Smooth muscle cell of bladder (primary cell): ENCODE measurements at places on chromosomes 16 and 17. TPM values are rescaled to one million over a fixed set of nuclear protein-coding genes. Genes with fewer than 3 reads are reported as not detected.

The CCDC154 gene
- 0.14 and 0.28 TPM in 2 replicates for total RNA-seq

The CDH13 gene
- total RNA-seq: 36.1 and 61.8 TPM in 2 replicates

The ESRP2 gene
- 0.09 and 0.14 TPM in 2 replicates for total RNA-seq

The SLC47A1 gene
- total RNA-seq: 1.6 and 1.7 TPM in 2 replicates

The HNF1B gene
- under 0.01 TPM in 1 of 2 replicates, not detected in the other for total RNA-seq

The KRT31 gene
- total RNA-seq: not detected in 2 replicates

The WNT9B gene
- total RNA-seq: not detected in 2 replicates

The SETD6 gene
- total RNA-seq: 9.8 and 12.6 TPM in 2 replicates

The KRTAP3-2 gene
- total RNA-seq: not detected in 2 replicates

The TNFRSF17 gene
- not detected in 2 replicates for total RNA-seq

The MEOX1 gene
- under 0.01 and 0.09 TPM in 2 replicates for total RNA-seq

The ARHGAP44 gene
- 0.71 and 1.6 TPM in 2 replicates for total RNA-seq

The ABI3 gene
- total RNA-seq: 0.09 and 0.14 TPM in 2 replicates

The ADAMTS18 gene
- total RNA-seq: under 0.01 and 0.18 TPM in 2 replicates

The SP6 gene
- total RNA-seq: under 0.01 TPM in 2 replicates

The RAPGEFL1 gene
- total RNA-seq: 1.00 and 1.8 TPM in 2 replicates

The PEX12 gene
- 4.1 and 4.8 TPM in 2 replicates for total RNA-seq

The MFAP4 gene
- 26.3 and 33.5 TPM in 2 replicates for total RNA-seq

The TCF25 gene
- 209 and 238 TPM in 2 replicates for total RNA-seq

The BRCA1 gene
- total RNA-seq: 5.1 and 7.3 TPM in 2 replicates

The CEMP1 gene
- 0.09 TPM in 1 of 2 replicates, not detected in the other for total RNA-seq

The IRX6 gene
- not detected in 2 replicates for total RNA-seq

The KRTAP2-1 gene
- total RNA-seq: not detected in 2 replicates

The TVP23A gene
- not detected in 2 replicates for total RNA-seq

The PLCD3 gene
- 21.3 and 21.7 TPM in 2 replicates for total RNA-seq
